Activated T-helper 1 cell treated with anti-CD3 and anti-CD28 coated beads, Interleukin-2, amount 50 U/mL, for 16 hours (primary cell): ENCODE measurements at places on chromosomes 16 and 17.
A peak's percentile ranks its signal among the peaks of the same experiment; 100 is the strongest.

GRCh38 chr17:67696347-67696746, 21.4 kb upstream of the NOL11 start:
- DNase-seq: no peak

- DNase-seq: peak; percentile 23
Observed at GRCh38 chr16:84084570-84085270, 32.0 kb downstream of the MBTPS1 start.

GRCh38 chr16:61324044-61324443, 712.2 kb downstream of the CDH8 start:
- DNase-seq: no peak

GRCh38 chr16:80804056-80804525, 307 bp downstream of the CDYL2 start:
- DNase-seq: peak; percentile 50

GRCh38 chr17:4220655-4221054, 43.1 kb downstream of the ANKFY1 start:
- no peak for DNase-seq

DNA sequence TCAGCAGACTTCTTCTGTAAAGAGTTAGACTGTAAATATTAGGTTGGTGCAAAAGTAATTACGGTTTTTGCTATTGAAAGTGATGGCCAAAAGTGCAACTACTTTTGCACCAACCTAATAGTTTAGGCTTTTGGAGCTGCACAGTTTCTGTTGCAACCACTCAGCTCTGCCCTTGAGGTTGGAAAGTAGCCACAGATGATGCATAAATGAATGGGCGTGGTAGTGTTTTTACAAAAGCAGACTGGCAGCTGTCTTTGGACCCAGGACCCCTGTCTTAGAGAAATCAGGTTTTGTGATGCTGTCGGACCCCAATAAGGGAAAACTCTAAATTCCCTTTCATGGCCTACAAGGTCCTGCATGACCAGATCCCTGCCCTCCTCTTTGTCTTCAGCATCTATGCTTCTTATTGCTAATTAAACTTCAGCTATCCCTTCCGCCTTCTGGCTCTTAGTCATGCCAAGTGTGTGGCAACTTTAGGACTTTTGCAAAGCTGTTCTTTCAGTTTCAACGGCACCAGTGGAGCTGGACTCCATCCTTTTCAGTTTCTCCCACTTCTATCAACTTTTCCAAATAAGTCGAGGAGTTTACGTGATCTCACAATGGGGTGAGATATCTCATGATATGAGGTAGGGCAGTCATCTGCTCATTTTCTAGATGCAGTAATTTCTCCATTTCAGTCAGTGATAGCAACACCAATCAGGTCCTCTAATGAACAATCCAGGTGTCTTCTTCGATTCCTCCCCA, 232.3 kb downstream of the XYLT1 start:
- DNase-seq: no peak

GRCh38 chr16:68711421-68712139, 25.5 kb upstream of the CDH1 start:
- no peak for DNase-seq

DNA sequence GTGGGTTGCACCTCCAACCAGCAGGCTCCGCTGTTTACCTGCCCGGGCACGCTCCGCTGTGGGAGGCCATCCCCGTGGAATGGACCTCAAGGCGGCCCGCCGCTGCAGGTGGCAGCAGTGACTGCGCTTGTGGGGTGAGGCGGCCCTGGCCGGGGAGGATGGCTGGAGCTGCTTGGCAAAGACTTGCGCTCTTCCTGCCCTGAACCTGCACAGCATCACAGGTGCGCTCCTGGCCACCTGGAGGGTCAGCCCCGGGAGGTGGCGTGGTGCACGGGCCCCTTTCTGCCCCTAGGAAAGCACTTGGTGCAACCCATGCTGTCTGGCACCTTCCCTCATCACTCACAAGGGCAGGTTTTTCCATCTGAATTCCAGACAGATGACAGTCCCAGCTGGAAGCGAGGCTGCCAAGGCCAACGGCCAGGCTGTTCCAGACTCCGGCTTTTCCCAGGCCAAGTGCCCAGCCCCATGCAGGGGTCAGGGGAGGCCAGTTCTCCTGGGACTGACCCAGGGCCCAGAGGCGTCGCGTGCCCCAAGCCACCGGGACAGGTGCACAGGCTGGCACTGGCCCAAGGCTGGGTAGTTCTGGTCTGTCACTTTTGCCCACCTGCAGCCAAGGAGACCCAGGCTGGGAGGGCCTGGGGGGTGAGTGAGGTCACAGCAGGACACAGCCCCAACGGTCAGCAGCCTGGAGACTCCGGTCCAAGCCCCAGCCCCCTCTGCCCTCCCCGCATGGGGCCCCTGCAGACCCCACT, 13.3 kb downstream of the UTS2R start:
- no peak for DNase-seq

DNA sequence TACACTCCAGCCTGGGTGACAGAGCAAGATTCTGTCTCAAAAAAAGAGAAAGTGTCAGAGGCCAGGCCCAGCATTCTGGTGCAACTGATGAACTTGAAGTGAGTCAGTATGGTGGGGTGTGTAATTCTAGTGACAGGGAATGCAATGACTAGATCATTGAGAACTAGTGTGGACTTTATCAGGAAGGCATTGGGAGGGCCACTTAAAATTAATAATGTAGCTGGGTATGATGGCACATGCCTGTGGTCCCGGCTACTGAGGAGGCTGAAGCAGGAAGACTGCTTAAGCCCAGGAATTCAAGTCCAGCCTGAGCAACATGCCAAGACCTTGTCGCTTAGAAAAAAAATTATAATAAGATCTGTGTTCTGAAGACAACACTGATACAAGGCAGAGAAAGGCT, 90.8 kb downstream of the STX8 start:
- no peak for DNase-seq

DNA sequence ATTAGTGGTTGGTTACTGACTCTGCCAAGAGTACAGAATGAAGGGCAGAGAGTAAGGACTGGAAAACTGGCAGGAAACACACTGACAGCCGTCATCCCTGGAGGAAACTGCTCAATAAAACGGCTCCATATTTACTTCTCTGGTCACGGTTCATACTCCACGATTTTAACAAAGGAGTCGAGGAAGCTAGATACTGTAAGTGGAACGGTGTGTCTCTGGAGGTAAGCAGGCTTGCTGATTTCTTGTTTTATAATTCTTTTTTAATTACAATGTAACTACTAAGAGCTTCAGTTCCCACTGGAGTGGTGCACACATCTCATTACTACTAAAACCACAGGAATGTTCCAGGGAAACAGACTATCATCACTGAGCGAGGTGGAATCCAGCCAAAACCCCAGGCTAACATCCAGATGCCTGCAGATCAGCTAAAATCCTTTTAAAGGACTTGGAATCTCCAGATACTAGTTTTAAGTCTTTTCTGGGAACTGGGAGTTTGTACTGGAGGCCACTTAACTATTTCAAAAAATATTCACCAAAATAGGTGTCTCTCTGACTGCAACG, 17.8 kb downstream of the SERPINF1 start:
- DNase-seq: no peak

DNA sequence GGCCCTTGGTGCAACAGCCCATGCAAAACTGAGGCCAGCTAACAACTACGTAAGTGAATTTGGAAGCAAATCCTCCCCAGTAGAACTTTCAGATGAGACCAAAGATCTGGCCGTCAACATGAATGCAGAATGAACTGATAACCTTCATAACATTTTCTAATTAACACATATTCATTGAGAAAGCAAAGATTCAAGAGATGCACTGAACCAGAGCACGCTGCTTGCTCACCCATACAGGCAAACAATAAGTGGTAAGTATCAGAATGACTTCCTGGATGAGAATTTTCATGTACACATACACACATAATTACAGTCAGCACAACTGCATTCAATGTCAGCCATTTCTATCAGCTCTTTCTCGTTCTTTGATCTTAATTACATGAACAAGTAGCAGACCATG, 30.6 kb downstream of the XYLT1 start:
- DNase-seq: no peak

DNA sequence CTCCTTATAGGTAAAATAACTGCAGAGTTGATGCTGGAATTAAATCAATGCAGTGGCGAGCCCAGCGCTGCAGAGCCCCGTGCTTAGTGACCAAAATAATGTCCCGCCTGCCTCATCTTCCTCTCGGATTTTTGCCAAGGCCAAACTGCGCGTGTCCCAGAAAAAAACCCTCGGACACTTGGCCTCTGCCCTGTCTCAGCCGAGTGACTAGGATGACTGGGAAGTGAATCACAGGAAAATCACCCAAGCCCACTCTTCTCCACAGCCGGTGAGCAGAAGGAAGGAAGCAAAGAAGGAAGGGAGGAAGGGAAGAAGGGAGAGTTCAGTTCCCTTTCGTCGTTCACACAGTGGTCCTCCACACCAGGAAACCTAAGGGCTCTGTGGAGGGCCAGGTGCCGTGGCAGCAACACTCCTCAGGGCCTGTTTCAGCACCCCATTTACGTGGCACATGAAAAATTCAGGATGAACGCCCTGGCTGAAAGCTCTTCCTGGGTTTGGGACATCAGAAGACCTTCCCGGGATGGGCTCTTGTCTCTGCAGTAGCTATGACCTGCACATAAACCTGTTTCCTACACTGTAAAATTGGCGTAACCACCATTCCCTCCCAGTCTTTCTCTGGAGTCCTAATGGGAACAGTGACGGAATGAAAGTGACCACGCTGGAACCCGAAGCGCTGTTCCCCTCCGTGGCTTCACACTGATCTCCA, 25.4 kb upstream of the HOXB13 start:
- DNase-seq: no peak

- no peak for DNase-seq
Observed at GRCh38 chr16:8796469-8797363, 723 bp downstream of the TMEM186 start.

DNA sequence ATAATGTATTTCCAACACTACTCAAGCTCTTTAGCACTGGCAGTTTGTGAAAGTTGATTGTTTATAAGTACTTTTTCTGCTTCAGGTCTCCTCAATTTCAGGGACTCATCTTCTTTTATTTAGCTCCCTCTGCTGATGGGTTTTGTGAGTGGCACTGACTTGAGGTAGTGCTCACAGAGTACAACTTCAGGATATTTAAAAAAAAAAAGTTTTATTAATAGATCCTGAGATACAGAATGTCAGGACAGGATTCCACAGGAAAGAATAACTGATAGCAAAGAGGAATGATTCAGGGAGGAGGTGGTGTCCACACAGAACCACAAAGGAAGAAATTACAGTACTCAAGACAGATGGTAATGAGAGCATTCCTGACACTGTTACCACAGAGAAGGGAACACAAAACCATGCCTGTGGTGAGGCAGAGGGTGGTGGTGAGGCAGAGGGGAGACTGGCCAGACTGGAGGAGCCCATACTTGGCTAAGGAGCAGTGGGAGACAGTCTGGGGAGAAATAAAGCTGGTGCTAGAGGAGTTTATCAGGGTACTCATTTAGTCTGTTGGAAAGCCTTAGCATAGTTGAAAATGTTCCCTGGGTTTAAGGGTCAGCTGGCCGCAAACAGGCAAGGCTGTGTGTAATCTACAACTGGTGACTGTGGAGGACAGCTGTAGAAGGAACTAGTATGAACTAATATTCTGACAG, 63.7 kb downstream of the SPAG9 start:
- DNase-seq: no peak

GRCh38 chr16:56748191-56748590, 18.3 kb downstream of the NUP93 start:
- no peak for DNase-seq

DNA sequence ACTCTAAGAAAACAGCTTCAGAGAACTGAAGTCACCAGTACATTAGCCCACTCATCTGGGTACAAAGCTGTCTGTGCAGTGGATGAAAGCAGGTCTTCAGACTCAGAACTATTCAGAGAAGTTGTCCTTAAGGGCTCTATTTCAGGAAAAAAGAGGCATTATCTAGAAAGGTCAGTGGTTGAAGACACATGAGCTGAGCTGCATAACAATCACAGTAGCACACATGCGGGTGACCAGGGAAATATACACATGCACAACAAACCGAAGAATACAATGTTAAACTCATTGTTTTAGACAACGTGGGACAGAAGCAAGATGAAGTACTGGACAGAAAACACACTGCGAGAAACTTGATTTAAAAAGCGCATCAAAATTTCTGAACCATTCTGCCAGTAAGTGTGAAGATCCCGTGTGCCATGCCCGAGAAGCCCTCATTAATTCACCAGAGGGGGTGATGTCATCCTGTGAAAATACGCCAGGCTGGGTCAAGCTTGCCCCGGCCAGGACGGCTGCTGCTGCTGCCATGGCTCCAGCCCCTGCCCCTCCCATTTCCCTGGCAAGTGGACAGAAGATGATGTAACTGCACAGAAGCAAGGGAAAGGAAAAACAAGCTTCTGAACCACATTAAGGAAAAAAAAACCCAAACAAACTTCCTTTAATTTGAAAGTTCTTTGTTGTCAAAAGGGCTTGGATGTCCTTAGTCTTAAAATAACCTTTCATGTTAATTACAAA, 10.1 kb downstream of the DYNC1LI2 start:
- no peak for DNase-seq

- DNase-seq: no peak
Observed at GRCh38 chr17:78753316-78754250, 28.5 kb downstream of the CYTH1 start.

GRCh38 chr16:62933929-62934328, 897.7 kb upstream of the CDH8 start:
- no peak for DNase-seq

DNA sequence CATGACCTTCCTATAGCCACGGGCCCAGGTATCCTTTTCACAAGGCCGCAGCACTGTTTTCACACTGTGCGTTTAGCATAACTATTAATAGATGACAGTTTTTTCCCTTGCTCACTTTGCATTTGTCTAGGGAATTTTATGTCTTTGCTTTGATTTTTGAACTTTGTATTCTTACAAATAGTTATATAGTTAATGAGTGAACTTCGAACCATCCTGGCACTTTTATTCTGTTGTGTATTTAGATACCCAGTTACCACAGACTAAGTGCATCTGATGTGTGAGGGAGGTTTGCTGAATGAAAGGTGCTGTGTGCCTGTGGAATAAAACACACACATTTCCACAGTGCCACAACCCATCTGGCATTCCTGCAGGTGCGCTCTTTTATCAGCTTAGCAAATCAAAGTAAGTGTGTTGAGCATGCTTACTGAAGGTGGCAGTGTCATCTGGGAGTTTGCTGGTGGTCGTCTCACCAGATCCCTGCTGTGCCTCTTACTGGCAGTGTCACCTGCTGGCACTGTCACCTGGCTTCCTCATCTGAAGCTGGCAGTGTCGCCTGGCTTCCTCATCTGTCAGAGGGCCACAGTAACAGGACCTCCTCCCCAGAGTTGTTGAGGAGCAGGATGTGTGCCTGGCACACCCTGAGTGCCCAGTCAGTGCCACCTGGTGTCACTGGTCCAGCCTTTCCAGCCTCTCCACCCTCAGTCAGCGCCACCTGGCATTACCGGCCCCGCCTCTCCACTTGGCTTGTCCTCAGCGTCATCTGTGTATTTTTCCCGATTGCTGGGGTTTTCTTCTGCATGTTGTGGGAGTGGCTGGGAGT, 37.6 kb downstream of the USP10 start:
- DNase-seq: no peak

DNA sequence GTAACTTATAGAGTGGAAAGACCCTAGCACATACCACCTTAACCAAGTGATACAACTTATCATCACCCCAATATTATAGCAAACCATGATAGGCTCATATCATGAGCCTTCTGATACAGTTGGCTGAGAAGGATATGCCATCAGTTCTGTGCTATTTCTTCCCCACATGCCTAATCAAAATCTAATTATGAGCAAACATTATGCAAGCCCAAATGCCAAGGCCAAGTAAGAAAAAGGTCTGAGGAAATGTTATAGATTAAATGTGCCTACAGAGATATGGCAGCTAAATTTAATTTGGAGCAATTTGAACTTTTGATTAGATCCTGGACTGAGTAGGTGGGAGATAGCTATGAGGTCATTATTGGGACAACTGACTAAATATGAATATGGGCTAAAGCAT, 225.9 kb upstream of the PMFBP1 start:
- DNase-seq: no peak
